ENCODE measurements at places on chromosomes 4 and X.

DNA sequence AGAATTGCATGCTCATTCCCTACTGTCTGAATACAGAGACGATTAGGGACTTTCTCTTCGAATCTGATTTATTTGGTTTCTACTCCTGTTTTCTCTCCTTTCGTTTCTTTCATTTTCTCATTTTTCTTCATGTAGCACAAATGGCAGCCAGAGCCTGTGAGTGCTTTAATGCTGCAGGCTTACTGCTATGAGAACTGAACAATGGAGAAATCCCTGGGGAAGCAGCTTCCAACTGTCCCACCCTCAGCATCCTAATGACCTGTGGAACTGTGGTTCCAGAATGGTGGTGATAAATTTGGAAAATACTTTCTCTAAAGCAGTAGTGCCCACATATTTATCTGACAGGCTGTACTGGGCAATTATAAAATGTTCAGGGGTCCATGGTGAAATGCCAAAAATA, 930.4 kb downstream of the DMD start:
- DNase-seq, result no peak

- DNase-seq, result no peak
These were observed 6.0 kb upstream of the SPCS3 start for GRCh38 chr4:176313596-176314336.

GRCh38 chr4:186144198-186144945, 39.9 kb downstream of the FAM149A start:
- DNase-seq, result peak; percentile 80

DNA sequence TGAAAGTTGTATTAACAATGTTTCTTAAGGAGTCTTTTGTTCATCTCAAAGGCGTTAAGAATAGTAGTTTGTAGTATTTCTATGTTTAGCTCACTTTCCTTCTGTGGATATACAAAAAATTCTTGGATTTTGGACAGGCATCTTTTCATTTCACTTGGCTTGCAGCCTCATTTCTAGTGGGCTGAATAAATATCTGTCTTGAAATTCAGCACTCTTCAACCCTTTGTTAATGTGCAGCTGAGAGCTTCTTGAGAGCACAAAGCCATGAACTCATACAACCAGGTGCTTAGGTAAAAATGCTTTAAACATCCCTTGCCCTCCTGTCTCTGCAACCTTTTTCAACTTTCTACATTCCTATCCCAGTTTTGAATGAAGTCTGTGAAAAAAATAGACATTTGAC, 1003.2 kb downstream of the C4orf33 start:
- DNase-seq, result no peak

- peak; percentile 19 for DNase-seq
These were observed 680.1 kb upstream of the GRIA3 start for GRCh38 chrX:122504026-122504425.

- DNase-seq, result no peak
These were observed 16.6 kb upstream of the PITX2 start for GRCh38 chr4:110639207-110640090.

GRCh38 chr4:80265571-80266252, 752 bp upstream of the FGF5 start:
- DNase-seq, result peak; percentile 87

DNA sequence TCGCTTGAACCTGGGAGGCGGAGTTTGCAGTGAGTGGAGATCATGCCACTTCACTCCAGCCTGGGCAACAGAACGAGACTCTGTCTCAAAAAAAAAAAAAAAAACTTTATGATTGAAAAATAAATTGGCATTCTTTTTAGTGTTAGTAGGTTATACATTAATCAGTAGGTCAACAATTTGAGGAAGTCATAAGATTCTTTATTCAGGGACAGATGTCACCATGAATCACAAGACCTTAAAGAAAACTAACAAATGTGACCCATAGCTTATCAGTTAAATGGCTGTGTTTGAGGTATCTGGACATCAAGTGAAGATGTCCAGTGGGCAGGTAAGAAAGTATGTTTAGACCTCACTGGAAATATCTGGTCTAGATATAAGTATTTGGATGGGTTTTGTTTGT, 9.3 kb upstream of the PRMT9 start:
- no peak for DNase-seq

GRCh38 chr4:163930086-163930485, 435.6 kb downstream of the TMA16 start:
- DNase-seq, result no peak

- no peak for DNase-seq
These were observed 49.9 kb upstream of the UGT2B10 start for GRCh38 chr4:68765876-68766275.

- DNase-seq, result no peak
These were observed 8.0 kb downstream of the SMPX start for GRCh38 chrX:21749924-21750323.

GRCh38 chr4:138978028-138978585, 37.5 kb upstream of the NOCT start:
- no peak for DNase-seq

DNA sequence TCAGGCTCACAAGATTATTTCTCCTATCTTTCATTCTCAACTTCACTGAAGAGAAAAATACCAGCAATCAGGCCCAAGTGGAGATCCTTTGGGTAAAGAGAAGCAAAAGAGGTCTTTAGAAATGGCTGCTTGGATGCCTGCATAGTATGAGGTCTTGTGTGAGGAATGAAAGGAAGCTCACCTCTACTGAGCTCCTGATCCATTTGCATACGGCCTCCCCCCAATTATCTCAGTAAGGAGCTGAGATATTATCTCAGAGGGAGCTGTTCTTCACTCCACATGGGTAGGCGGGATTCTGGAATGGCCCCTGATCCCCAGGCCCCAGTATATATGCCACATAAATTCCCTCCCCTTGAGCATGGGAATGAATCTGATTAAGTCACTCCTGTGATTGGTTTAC, 75.8 kb downstream of the EVC2 start:
- no peak for DNase-seq

- no peak for DNase-seq
These were observed 158.8 kb downstream of the CAMK2D start for GRCh38 chr4:113602646-113603228.

- no peak for DNase-seq
These were observed 17.1 kb upstream of the PBDC1 start for GRCh38 chrX:76155786-76156185.

- DNase-seq, result no peak
These were observed 729.0 kb upstream of the AADAT start for GRCh38 chr4:170818786-170819185.

GRCh38 chr4:8850830-8851188, 20.8 kb downstream of the HMX1 start:
- DNase-seq, result no peak

DNA sequence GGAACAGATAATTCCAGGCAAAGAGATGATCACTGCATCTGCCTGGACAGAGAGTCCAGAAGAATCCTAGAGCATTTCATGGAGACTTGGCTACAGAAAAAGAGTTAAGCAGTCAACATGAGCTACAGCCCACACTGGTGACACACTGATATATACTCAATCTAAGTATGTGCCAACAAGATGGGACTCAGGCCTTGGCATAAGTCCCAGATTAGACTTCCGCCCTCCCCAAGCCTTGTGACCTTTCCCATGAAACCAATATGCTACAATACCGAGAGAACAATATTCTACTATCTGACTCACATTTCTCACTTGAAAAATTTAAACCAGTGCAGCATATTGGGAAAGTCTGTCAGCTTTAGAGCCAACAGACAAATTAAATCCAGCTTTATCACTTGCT, 65.7 kb upstream of the SLITRK2 start:
- no peak for DNase-seq

- peak; percentile 35 for DNase-seq
These were observed 46.1 kb downstream of the GRK4 start for GRCh38 chr4:3009422-3009821.

DNA sequence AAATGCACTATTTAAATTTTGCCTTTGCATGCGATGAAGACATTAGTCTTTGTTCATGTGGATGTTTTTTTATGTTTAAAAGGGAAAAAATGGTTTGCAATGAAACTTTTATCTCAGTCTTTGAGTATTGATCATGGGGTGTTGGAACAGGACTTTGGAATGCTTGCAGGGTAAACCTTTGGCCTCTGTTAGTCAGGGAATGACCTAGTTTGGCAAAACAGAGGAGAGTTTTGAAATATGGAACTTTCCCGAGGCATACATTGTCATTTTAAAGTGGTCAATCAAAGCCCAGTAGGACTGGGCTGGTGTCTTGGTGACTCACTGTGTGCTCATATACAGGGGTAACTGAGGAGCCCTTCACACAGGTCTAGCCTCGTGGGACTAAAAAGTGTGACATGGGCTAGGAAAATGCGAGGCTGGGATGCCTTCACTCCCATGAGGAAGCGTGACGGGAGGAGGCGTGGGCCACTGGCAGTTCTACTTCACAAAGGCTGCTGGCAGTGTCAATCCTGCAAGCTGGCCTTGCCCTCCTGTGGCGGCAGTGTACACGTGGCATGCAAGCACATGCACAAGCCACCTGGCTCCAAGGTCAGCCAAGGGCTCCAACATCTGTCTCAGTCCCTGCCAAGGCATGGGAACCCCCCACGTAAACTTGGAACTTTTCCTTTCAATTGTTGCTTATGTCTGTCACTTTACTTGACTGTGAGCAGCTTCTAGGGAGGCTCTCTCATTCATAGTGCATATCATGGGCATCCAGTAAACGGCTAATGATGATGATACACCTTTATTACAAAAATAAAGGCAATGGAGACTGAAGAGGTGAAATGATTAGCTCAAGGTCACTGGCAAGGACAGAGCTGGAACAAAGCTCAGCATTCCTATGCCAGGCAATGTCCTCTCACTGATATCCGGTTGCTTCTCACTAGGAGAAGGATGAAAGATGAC, 5.2 kb upstream of the F11 start:
- no peak for DNase-seq

DNA sequence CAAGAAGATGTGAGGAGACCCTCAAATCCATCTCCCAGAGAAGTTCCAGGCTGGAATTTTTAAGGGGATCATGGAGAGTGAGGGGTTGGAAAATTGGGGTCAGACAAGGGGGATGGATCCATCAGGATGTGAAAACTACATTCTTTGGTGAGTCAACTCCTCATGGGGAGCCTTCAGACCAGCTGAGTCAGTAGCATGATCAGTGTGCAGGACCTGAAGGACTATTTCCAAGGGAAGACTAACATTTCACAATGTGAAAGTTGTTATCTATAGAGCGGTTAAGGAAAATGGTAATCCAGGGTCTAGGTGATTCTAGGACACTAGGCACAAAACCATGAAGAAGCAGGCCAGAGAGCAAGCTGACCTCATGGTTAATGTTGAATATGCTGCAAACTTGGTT, 38.6 kb upstream of the CEP135 start:
- no peak for DNase-seq

- no peak for DNase-seq
These were observed 49.5 kb upstream of the IBSP start for GRCh38 chr4:87749883-87750282.

GRCh38 chr4:38673130-38673978, 9.4 kb downstream of the KLF3 start:
- no peak for DNase-seq

Measured in astrocyte of the hippocampus (primary cell).